ENCODE measurements at places on chromosomes 6 and 20.

DNA sequence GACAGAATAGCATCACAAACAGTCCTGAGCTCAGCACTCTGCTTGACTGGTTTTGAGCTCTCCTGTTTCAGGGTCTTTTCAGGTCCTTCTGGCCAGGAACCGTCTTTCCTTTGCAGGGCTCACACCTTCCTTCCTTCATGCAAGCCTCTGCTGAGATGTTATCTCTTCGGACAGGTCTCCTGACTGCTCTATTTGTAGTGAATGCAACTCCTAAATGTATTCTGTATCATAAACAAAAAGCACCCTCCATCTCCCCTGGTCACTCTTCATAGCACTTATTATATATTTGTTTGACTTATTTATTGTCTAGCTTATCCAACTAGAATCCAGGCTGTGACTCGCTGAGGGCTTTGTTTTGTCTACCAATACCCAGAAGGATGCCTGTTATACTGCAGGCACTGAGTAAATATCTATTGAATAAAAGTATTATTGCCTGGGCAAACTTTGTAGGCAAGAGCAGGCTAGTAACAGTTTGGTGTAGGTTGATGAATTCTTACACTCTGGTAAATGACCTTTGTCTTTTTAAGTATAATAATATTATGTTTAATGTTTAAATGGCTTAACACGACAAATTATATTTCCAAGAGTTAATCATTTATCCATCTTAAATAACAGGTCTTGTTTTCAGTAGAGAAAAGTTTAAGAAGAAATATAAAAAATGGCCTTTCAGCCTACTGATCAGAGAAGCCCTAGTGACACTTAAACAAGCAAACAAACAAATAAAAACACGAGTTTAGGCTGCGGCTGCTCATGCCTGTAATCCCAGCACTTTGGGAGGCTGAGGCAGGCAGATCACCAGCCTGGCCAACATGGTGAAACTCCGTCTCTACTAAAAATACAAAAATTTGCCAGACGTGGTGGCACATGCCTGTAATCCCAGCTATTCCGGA, 199.7 kb downstream of the BCAS1 start:
- no peak for DNase-seq

DNA sequence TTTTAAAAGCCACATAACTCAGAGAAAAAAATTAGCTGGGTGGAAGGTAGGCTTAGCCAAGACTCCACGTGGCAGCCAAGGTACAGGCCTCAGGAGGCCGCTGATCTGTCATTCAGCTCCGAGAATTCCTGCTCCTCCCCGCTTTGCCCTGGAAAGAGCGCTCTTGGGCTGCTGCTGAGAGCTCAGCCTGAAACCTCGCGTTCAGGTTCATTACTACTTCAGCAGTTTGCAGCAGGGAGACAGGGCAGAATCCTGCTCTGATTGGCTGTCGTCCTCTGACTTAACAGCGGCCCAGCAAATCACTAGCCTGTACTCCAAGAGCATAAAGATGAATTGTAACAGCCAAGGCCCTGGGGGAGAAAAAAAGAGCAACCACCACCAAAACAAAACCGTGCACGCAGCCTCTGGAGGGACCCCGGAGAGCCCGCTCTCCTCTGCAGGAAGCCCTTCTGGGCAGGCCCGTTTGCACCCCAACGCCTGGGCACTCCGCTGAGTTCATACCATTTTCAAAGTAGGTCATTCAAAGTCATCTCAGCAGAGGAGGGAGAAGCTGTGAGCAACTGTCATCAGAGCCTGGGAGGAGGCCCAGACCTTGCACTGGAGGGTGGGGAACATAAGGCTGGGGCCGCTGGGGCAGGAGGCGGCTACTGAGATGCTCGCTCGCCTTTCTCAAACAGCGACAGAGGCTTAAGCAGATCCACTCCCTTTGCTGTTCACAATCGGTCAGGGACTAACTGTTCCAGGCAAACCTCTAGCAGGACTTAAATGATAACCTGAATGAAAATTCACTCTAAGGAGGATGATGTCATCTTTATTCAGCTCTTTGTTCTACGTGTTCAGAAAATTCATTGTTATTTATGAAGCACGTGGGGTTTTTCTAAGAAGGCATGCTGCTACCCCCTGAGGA, 42.3 kb upstream of the ATXN1 start:
- DNase-seq, result peak; percentile 8

GRCh38 chr20:53824779-53825178, 231.1 kb upstream of the ZNF217 start:
- no peak for DNase-seq

GRCh38 chr6:124983383-124984083, 21.3 kb downstream of the RNF217 start:
- no peak for DNase-seq

DNA sequence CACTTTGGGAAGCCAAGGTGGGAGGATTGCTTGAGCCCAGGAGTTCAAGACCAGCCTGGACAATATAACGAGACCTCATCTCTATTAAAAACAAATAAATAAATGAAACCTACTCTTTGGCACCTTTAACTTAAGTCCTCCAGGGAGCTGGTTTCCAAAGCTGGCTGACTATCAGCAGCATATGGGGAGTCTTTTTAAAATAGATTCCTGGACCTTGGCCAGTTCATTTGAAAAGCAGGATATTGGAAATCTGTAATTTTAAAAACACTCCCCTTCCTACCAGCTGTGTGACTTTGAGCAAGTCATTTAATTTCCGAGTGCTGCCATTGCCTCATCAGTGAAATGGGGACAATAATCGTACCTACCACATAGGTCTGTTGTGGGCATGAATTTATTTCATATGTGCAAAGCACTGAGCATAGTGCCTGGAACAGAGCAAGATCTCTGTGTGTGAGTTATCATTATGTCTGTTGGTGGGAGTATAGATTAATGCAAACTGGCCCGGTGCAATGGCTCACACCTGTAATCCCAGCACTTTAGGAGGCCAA, 40.9 kb upstream of the PTPN1 start:
- DNase-seq, result no peak

GRCh38 chr20:21523281-21523868, 9.5 kb upstream of the NKX2-2 start:
- no peak for DNase-seq

- no peak for DNase-seq
Observed at GRCh38 chr20:45465491-45466266, 3.9 kb upstream of the WFDC2 start.

DNA sequence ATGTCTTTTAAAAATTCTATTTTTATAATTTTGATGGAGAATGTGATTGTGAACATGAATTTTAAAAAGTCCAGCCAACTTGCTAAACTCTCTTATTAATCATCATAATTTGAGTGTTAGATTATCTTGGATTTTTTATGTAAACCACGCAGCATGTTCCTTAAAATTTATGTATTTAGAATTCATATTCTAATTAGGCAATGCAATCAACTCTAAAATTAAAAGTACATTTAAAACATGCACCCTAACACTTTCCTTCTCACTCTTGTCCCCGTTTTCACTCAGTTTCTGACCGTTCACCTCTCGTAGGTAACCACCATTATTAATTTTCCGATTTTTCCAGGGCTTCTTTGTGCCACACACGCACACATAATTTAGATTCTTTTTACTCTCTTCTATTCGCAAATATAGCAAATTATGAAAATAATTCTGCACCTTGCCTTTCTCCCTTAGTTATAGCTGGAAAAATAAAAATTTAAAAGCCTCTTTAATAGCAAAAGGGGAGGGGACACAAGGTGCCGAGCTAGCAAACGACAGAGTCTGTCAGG, 329 bp upstream of the ZKSCAN3 start:
- no peak for DNase-seq

DNA sequence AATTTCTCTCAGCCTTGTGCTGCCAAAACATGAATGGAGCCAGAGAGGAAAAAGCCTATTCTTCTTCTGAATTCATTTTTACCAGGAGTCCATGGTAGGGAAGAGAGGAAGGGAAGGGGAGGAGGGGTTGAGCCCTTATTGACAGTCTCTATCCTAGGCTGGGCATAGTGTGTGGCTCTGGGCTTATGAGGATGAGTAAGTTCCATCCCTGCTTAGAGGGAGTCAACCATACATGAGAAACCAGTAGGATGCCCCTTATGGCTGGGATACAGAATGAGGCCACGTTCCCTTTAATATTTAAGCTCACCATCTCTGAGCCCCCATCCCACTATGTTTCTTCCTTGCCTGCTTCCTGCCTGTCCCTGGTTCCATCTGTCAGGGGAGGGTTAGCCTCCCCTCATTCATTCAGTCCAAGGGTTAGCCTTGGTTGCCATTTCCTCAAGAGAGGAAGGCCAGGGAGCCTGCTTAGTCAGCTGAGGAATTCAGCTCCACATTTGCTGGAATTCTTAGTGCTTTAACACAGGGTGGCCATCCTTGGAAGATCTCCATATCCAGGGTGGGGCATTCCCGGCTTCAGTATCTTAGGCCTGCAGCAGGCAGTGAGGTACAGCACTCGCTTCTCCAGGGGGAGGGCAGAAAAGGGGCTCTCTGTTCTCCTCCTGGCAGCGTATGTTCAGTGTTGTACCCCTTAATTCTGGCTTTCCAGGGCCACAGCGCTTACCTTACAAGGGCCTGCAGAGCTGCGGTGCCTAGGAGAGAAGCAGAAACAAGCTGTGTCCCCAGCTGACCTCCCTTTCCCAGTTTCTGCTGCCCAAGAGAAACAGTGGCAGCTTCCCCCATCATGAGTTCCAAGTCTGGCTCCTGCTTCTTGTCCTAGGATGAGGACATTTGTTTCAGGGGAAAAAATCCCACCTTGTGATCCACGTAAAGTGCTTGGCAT, 12.5 kb downstream of the SIRT5 start:
- DNase-seq, result peak; percentile 49

GRCh38 chr6:43705996-43706395, 18.4 kb upstream of the MRPS18A start:
- DNase-seq, result no peak

- DNase-seq, result no peak
Observed at GRCh38 chr20:53652090-53652858, 58.6 kb upstream of the ZNF217 start.

DNA sequence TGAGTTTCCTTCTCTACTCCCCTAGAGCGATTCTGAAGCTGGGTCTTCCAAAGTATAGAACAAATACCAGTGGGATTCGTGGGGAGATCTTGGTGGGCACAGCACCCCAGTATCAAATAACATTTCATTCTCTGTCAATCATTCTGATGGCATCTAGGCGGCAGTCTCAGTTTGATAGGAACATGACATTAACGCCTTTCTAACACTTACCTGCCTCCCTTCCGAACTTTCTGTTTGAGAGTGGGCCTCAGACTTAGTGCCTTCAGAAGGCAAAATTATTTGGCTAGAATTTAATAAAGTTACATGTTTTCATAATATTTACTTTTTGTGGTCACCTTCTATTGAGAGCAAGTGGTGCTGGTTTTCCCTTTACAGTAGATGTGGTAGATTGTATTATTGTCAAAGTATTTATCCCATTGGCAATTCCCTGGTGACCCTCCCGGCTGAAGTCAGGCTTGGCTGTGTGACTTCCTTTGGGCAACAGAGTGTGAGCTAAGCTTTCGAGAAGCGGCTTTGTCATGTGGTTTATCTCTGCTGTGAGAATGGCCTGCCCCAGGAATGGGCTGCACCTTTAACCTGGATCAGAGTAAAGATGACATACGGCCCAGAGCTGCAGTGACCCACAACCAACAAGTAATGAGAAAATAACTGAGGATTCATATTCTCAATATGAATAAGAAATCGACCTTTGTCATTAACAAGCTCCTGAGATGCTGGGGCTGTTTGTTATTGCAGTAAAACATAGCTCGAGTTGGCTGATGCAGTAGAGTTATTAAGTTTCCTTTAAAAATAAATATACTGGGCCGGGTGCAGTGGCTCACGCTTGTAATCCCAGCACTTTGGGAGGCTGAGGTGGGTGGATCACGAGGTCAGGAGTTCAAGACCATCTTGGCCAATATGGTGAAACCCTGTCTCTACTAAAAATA, 45.2 kb upstream of the PTPN1 start:
- no peak for DNase-seq

- peak; percentile 79 for DNase-seq
Observed at GRCh38 chr20:1185790-1186334, 1.1 kb upstream of the TMEM74B start.

DNA sequence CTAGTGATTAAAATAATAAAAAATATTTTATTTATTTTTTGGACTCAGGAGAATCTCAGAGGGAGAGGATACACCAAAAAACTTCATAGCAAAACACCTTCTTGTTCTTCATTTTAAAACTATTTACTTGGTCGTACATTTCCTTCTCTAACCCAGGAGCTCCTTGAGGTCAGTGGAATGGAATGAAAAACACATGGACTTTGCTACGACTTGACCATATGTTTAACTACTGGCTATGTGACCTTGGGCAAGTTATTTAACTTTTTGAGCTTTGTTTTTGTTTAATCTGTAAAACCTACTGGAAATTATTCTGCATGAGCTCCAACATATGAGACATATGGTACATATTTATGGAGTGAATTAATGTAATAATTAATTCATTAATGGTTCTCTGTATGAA, 1005.5 kb upstream of the CITED2 start:
- DNase-seq, result peak; percentile 42

DNA sequence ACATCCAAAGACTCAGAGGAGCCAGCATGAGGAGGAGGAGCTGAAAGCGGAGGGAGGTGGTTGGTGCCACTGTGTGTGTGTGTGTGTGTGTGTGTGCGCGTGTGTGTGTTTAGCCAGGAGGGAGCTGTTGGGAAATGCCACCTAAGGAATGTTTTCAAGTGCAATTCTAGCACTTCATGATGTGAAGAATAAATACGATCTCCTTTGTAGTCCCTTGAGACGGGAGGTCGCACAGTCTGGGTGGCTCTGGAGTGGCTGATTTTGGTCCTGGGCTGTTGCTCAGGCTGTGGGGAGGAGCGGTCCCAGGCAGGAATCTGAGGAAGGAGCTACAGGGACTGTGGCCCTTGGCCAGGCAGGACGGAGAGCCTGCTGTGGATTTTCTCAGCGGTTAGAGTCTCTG, 93.7 kb downstream of the PPP1R14C start:
- DNase-seq, result no peak

- no peak for DNase-seq
Observed at GRCh38 chr6:151413372-151414145, 22.2 kb upstream of the ZBTB2 start.

- no peak for DNase-seq
Observed at GRCh38 chr6:27312950-27313271, 838 bp upstream of the POM121L2 start.

DNA sequence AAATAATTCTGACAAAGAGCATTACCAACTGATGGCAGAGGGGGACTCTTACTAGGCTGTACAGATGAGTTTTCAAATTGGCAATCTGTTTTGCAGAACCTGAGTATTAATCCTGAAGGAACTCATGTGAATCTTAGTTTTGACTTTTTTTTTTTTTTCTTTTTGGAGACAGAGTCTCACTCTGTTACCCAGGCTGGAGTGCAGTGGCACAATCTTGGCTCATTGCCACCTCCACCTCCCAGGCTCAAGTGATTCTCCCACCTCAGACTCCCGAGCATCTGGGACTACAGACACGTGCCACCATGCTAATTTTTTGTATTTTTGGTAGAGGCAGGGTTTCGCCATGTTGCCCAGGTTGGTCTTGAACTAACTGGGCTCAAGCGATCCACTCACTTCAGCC, 49.3 kb downstream of the KCTD20 start:
- no peak for DNase-seq

- no peak for DNase-seq
Observed at GRCh38 chr6:34223381-34223955, 13.2 kb upstream of the HMGA1 start.

DNA sequence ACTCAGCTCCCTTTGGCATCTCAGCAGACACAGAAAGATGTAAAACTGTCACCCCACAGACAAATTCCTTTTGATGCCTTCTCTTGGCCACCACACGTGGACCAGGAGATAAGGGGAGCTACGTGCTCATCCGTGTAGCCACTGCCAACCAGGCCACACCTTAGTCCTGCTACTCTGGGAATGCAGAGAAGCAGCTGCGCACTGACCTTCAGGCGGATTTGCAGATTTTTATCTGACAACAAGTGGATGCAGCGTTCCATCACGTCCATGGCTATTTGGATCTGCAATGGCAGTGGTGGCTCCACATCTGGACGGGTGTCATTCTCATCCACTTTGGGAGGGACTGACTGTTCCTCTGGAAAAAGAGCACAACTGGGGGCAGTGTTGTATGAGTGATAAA, 30.8 kb downstream of the TTI1 start:
- DNase-seq, result no peak
